ENCODE measurements at places on chromosomes 4 and X.

- DNase-seq: no peak
These were observed 81.4 kb downstream of the FBXW7 start for GRCh38 chr4:152454398-152455011.

- no peak for DNase-seq
These were observed 667.4 kb upstream of the NDST4 start for GRCh38 chr4:115780835-115781234.

DNA sequence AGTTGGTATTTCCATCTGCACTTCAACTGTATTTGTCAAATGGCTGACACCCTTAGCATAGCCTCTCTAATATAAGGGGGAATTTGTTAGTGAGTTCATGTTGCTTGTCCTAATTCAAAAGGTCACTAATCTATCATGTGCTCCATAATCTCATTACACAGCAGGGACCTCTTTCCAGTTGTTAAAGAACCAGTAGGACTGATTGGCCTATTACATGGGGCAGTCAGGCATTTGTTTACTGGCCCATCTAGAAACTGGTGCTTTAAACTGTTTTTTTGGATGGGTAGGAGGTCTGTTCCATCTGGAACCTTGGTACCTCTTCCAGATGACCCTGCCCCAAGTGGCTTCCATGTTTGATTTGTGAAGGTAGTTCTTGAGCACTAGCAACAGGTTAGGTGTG is 11.4 kb downstream of the ANK2 start:
- DNase-seq: no peak

- no peak for DNase-seq
These were observed 112.7 kb downstream of the FAM53A start for GRCh38 chr4:1571165-1572009.

- DNase-seq: no peak
These were observed 118.8 kb downstream of the FAM13A start for GRCh38 chr4:88938138-88938537.

GRCh38 chr4:153804722-153805121 is 15.8 kb upstream of the SFRP2 start:
- no peak for DNase-seq

DNA sequence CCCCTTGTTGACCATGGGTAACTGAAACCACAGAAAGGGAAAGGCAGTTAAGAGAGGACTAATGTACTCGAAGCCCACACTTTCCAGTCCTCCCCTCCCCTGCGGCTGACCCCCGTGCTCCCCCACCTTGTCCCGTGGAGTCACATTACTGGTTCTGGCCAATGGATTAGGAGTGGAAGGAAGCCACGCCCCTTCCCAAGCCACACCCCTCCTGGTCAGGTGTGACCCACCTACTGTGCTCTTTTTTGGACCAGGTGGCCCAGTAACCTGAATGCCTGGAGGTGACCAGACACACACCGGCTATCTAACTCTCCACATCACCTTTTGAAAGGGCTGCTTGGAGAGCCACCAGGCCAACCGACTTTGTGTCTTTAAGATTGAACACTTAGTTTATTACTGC is 109.3 kb upstream of the MSX1 start:
- no peak for DNase-seq

GRCh38 chrX:44705817-44706551 is 137.8 kb upstream of the DUSP21 start:
- no peak for DNase-seq

GRCh38 chr4:18608908-18609533 is 587.5 kb upstream of the LCORL start:
- no peak for DNase-seq

DNA sequence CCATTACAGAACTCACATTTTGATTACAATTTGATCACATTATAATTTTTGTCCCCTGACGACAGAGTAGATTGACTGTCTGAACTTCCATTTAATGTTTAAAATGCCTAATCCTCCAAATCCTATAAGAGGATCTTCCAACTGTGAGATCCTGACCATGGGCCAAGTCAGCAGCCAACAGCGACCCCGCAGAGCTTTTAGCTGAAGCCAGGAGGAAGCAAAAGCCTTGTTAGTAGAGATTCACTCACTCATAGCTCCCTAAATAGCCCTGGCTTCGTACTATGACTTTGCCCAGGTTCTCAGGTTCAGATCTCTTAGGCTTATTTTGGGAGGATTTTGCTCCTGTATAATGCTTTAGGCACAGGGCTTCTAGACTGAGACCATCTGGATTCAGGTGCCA is 413.1 kb downstream of the NKX6-1 start:
- DNase-seq: no peak

- DNase-seq: no peak
These were observed 106.6 kb downstream of the CRLF2 start for GRCh38 chrX:1105671-1106419.

GRCh38 chrX:68918202-68918601 is 89.4 kb downstream of the EFNB1 start:
- DNase-seq: no peak

DNA sequence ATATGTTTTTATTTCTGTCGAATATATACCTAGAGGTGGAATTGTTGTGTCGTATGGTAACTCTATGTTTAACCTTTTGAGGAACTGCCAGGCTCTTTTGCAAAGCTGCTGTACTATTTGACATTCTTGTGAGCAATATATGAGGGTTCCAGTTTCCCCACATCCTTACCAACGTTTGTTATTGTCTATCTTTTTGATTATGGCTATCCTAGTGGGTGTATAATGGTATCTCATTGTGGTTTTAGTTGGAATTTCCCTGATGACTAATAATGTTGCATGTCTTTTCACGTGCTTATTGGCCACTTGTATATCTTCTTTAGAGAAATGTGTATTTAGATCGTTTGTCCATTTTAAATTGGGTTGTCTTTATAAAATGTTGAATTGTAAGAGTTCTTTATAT is 24.5 kb downstream of the REPS2 start:
- no peak for DNase-seq

DNA sequence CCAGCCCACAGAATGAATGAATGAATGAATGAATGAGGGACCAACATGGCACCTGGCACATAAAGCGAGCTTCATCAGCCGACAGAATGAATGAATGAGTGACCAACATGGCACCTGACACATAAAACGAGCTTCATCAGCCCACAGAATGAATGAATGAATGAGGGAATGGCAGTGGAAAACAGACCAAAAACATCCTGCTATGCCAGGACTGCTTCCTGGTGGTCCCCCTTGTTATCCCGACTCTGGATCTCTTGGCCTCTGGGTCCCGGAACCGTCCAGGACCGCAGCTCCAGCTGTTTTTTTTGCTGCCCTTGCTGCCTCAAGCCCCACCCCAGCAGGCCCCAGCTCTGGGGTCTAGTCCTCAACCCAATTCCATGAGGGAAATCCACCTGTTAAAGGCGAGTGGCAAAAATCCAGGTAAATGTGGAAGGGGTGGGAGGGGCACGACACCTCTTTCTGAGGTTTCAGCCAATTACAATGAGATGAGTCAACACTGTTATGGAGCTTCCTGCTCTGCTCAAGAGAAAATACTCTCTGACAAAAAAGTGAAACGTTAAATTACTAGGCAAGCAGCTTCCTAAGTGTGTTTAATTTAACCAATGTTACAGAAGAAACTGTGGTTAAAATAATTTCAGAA is 72.0 kb upstream of the MTNR1A start:
- DNase-seq: no peak

DNA sequence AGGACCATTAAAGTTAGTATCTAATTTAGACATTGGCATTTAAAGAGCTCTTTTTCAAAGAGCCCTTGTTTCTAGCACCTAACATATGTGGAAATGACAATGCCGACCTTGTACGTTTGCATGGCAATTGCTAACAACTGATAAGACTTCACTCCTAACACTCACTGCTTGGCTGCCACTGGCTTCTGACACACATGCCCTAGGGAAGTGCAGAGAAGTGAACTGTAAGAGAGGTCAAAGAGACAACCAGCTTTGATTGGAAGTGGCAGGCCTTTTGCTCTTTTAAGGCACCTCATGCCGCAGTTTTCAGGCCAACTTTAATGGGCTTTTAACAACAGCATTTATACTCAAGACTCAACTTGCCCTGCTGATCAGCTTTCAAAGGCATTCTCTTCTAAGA is 158.4 kb downstream of the RAB28 start:
- DNase-seq: no peak

DNA sequence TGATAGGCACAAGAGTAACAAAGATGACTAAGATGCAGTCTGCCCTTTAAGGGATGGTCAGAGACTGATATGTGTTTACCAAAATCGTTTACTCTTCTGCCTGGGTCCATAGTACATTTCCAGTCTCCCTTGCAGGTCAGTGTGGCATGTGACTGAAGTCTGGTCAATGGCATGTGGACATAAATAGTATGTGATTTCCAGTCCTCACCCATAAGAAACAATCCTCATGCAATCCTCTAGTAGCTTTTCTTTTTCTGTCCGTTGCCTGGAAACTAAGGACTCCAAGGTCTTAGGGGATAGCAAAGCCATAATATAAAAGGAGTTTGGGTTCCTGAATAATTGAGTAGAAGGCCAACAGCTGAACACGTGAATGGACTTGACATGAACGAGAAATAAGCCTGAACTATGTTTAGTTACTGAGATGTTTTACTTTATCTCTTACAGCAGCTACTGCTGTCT is 1.1 kb downstream of the SLC9B2 start:
- DNase-seq: no peak

- DNase-seq: no peak
These were observed 352.8 kb upstream of the PABPC5 start for GRCh38 chrX:91081873-91082272.
